Activated CD8-positive, alpha-beta T cell treated with anti-CD3 and anti-CD28 coated beads for 36 hours (primary cell): ENCODE measurements at places on chromosomes 16 and 17. TPM values are rescaled to one million over a fixed set of nuclear protein-coding genes. Genes with fewer than 3 reads are reported as not detected.

DNA sequence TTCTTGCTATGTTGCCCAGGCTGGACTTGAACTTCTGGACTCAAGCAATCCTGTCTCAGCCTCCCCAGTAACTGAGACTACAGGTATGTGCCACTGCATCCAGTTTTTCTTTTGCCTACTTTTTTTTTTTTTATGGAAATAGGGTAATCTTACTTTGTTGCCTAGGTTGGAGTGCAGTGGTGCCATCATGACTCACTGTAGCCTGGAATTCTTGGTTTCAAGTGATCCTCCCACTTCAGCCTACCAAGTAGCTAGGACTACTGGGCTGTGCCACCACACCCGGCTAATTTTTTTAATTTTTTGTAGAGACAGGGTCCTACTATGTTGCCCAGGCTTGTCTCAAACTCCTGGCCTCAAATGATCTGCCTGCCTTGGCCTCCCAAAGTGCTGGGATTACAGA is 10.0 kb downstream of the LRRC36 start:
- no peak for DNase-seq

Gene TEKT5
- 0.43 TPM for total RNA-seq

GRCh38 chr17:73960469-73960868 is 243.0 kb upstream of the RPL38 start:
- no peak for DNase-seq

Gene KRT33B
- not detected for total RNA-seq

Gene ARRB2
- 176 TPM for total RNA-seq

DNA sequence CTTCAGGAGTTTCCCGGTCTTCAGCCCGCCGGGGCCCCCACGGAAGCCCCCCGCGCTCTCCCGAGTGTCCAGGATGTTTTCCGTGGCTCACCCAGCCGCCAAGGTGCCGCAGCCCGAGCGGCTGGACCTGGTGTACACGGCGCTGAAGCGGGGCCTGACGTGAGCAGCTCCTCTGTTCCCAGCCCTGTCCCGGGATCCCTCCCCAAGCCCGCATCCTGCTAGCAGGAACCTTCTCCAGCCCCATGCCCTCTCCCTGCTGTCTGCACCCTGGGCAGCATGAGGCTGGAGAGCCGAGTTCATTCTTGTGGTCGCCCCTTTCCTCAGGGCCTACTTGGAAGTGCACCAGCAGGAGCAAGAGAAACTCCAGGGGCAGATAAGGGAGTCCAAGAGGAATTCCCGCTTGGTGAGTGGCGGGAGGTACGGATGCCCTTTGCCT is 10.1 kb downstream of the RIPOR1 start:
- DNase-seq, result peak; percentile 3

- no peak for DNase-seq
These were observed 5.6 kb downstream of the CASKIN2 start for GRCh38 chr17:75509528-75510258.

DNA sequence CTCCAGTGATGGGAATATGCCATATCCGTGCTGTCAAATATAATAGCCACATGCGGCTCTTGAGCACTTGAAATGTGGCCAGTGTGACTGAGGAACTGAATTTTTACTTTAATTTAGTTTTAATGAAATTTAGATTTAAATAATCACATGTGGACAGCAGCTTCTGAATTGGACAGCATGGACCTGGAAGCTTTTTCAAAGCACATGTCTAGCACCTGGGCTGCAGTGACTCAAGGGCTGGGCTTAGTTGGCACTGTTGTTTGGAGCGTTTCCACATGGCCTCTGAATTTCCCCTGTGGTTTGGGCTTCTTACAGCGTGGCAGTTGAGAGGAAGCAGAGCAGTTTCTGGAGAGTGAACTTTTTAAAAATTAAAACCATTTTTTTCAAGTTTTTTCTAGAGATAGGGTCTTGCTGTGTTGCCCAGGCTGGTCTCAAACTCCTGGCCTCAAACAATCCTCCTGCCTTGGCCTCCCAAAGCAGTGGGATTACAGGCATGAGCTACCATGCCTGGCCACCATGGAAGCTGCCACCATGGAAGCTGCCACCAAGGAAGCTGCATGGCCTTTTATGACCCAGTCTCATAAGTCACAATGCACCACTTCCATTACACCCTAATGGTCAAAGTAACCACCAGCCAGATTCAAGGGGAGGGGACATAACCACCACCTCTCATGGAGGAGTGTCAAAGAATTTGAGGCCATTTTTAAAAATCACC is 6.7 kb upstream of the TOB1 start:
- DNase-seq, result peak; percentile 83

GRCh38 chr16:68259007-68259825 is 5.1 kb upstream of the SLC7A6 start:
- no peak for DNase-seq

GRCh38 chr17:36104701-36105181 is 1.1 kb downstream of the CCL4 start:
- no peak for DNase-seq

DNA sequence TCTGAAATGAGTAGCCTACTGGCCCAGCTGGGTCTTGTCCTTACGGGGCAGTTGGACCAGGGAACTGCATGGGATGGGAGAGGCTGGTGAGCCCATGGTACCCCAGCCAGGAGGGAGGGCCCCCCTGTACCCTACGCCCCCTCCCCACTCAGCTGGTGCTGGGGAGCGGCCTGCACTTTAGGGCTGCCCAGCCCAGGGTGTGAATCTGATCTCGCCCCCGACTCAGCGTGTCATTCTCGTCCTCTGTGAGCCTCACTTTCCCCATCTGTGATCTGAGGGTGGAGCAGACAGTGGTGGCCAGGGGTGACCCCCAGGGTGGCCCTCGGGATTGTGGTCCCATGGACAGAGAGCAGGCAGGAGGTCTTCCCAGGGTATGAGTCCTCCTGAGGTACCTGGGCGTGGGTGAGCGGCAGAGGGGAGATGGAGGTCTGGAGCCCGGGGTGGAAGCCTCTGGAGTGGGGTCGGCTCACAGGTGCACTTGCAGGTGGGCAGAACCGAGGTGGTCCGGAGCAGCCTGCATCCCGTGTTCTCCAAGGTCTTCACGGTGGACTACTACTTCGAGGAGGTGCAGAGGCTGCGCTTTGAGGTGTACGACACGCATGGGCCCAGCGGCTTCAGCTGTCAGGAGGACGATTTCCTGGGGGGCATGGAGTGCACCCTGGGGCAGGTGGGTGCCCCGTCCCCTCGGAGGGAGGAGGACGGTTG is 1.6 kb downstream of the CPNE7 start:
- no peak for DNase-seq

GRCh38 chr17:4514206-4514605 is 15.5 kb downstream of the SPNS2 start:
- no peak for DNase-seq

GRCh38 chr17:16980061-16980460 is 8.1 kb upstream of the TNFRSF13B start:
- DNase-seq, result no peak

GRCh38 chr17:71168053-71168741 is 952.6 kb upstream of the SOX9 start:
- DNase-seq, result no peak

GRCh38 chr17:12789075-12789480 is 220 bp upstream of the ARHGAP44 start:
- DNase-seq, result peak; percentile 43

Gene TLCD1
- 6.5 TPM for total RNA-seq

GRCh38 chr17:33152783-33153182 is 140.3 kb downstream of the ASIC2 start:
- no peak for DNase-seq

DNA sequence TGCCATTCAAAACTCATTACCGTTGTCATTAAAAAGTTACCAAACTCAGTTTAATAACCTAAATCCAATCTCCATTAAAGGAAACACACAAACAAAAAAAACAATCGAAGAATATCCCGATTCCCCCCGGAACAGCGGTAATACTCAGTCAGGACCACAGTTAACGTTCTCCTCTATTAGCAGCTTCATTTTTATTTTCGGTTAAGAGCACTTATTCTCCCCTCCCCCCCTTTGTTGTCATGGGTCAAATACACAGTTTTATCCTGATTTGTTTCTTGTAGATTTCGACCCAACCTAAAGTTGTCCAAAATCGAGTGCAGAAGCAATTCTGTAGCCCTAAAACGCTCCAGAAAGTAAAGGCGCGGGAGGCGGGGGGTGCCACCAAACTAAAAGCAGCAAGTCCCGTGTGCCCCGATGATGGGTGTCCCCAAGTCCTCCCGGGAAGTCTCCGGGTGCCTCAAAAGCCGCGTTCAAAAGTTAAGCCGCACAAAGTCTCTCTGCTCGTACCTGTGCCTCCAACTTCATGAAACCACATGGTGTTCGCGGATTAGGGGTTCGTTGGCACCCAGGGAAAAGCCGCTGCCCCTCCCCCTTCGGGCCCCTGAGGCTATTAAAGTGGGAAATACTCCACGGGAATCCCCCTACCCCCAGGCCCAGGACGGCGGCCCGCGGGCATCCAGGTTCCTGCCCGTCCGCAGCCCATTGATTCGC is 996 bp downstream of the SUMO2 start:
- DNase-seq, result peak; percentile 63

Gene OTOP2
- total RNA-seq, result not detected

Gene NACA2
- total RNA-seq, result not detected

- no peak for DNase-seq
These were observed 45.9 kb downstream of the RAI1 start for GRCh38 chr17:17727111-17727659.

Gene TUBB3
- total RNA-seq, result 1.2 TPM

Gene KRT15
- total RNA-seq, result not detected

Gene IL34
- not detected for total RNA-seq

Gene KCNH4
- 0.43 TPM for total RNA-seq

Gene C17orf78
- not detected for total RNA-seq

- DNase-seq, result no peak
These were observed 2.1 kb downstream of the MYO18A start for GRCh38 chr17:29177871-29178749.

DNA sequence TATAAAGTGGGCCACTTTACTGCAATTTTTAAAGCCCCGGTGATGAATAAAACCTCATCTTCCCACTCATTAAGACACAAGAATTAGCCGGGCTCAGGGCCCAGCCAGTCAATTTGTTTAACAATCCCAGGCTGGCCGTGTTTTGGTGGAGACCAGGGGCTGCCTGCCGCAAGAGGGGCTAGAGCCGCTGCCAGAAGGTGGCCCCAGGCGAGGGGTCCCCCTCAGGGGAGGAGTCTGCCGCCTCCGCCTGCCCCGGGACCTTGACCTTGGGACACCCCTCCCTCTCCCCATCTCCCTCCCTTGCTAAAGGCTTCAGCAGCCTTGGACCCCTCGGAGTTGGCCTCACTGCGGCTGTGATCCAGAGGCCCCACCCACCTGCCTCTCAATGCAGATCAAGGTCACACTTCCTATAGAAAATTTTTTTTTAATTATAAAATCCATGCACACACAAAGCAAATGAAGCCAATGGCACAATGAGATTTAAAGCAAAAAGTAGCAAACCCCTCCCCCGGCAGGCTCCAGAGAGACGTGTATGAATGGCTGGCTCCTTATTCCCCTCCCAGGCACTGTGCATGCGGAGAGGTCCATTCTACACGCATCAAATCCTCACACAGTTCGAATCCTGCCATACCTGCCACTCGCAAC is 23.0 kb upstream of the SLC38A10 start:
- DNase-seq, result no peak

DNA sequence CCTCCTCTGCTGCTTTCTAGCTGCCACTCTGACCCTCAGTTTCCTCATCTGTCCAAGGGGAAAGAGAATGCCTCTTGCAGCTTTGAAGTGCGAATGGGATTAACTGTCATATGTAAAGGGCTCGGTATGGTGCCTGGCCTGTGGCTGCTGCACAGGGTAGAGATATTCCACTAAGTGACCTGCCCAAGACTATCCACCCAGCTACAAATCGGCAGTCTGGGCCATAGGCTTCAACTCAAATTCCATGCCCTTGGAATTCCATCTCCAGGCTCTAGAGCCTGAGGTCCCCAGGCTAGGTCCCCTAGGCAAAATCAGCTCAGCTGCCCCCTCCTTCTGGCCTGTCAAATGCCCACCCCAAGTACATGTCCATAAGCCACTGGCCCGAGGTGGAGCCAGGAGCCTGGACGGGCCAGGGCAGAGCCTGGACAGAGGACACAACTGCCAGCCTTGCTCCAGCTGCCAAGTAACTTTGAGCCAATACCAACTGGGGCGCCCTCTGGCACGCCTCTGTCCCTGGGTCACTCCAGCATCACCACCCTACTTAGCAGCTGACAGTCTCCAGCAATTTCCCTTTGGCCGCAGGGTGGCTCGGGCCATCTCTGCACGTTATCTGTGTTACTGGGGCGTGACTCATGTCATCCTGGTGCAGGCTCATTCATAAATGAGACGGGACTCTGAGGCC is 57.2 kb downstream of the SDK2 start:
- no peak for DNase-seq

Gene SCNN1G
- not detected for total RNA-seq

GRCh38 chr16:58415003-58415402 is 22.7 kb downstream of the GINS3 start:
- DNase-seq, result no peak

DNA sequence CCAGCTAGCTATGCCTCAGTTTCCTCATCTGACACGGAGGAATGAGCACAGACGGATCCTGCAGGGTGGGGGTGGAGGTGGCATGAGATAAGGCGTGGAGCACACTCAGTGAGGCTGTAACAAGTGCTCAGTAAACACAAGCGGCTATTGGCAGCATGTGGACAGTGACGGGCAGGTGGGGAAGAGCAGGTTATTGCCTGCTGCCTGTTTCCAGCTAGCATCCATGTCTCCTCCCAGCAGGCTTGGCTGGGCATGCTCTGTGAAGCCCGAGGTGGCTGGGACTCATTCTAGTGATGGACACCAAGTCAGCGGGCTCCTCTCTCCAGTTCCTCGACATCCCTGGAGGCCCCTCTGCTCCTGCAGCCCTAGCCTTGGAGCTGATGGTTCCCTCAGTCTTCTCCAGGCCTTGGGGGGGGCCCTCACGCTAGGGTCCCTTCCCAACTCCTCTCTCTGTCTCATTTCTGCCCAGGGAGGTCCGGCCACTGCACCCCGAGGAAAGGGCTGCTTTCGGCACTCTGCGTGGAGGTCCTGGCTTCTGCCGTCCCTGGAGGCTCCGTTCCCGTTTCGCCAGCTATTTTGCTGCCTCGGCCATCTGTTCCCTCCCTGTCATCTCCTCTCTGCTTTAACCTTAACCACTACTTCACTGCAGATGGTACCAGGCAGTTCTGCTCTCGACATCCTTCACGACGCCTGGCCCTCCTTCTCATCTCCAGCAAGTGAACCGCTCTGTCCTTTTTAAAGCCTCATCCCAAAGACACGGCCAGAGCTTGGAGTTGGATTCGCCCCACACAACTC is 6.2 kb downstream of the RTN4RL1 start:
- no peak for DNase-seq

- DNase-seq, result no peak
These were observed 51.3 kb upstream of the TMC5 start for GRCh38 chr16:19366391-19366790.

- peak; percentile 94 for DNase-seq
These were observed at the start of gene FAM83G for GRCh38 chr17:19004421-19005136. Gene FAM83G (minus strand): TSS chr17:19004764. CDS start chr17:19004041, 723 bp downstream.
